ENCODE measurements at places on chromosomes 5 and 9.

- DNase-seq, result no peak
Observed at GRCh38 chr9:15248621-15249020, 58.4 kb downstream of the TTC39B start.

- no peak for DNase-seq
Observed at GRCh38 chr9:130292106-130292505, 26.5 kb downstream of the HMCN2 start.

GRCh38 chr5:162956570-162956969, 480.8 kb upstream of the CCNG1 start:
- peak; percentile 12 for DNase-seq

DNA sequence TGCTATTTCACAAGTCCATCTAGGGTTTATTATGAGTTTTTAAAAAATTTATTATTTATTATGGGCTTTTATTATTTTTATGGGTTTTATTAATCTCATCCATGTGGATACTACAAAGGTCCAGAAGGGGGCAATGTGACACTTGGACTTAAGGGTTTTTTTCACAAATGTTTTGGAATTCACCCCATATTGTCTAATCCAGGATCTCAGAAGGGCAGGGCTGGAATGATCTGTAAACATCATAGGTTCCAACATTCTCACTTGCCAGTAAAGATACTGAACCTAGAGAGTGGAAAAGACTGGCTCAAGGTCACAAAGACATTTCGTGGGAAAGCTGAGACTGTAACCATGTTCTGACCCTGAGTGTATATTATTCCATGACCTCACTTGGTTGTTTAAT, 35.6 kb downstream of the NIM1K start:
- peak; percentile 51 for DNase-seq

DNA sequence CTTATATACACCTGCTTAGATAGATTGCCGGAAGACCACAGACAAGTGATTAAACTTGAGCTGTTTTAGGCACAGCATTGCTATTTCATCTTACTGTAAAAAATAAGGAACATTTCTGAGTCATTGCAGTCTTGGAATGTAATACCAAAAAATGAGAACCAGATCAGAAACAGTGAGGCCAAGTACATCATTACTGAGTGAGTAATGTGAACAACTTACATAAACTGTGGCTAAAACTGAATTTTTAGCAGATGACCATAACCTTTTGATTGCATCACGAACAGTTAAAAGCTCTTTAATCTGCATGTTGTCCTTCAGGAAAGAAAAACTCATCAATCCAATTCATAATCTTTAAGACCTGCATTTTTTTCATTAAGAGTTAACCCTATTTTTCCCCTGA, 157.1 kb upstream of the FGF10 start:
- no peak for DNase-seq

DNA sequence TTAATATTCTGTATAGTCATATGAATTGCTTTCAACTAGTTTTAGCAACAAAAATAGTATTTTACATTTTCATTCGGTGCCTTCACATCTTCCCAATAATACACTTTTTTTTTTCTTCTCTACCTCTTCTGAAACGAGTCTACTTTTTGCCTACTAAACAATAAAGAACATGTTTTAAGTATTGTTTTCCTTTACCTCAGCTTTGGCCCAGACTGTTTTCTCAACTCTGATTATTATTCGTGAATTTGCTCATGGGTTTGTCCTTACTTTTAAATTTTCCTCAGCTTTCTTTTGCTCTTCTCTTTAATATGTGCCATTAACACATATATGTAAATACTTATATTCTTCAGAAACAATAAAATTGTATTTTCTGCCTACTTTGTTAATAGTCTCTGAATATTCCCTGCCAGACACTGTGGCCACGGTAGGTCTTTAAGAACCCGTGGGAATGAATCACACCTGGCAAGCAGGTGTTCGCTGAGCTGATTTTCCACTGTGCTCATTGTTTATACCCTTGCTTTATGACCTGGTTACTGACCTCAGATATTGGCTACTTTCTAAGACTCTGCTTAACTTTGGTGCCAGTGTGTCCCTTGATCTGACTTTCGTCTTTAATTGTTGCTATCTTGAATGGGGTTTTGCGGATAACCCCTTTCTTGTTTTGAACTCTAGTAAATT, 49.1 kb downstream of the FAM170A start:
- peak; percentile 8 for DNase-seq

- no peak for DNase-seq
Observed at GRCh38 chr9:32411753-32412152, 27.3 kb downstream of the ACO1 start.

- DNase-seq, result no peak
Observed at GRCh38 chr9:73640971-73641370, 489.3 kb downstream of the ANXA1 start.

DNA sequence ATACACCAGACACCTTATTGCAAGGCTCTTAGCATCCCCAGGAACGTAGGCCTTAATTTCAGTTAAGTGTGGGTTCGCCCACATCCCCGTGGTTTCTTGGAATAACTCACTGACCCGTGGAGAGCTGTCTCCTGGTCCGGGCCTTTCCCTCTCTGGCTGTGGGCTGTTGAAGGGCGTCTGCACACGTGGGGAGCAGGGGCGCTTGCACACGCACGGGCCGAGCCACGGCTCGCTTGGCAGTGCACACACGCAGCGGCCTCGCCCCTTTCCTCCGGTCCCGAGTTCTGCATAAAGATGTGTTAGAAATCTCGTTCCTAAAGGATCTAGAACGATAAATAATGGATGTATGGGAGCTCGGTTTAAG, 141.9 kb downstream of the PBX3 start:
- peak; percentile 85 for DNase-seq

DNA sequence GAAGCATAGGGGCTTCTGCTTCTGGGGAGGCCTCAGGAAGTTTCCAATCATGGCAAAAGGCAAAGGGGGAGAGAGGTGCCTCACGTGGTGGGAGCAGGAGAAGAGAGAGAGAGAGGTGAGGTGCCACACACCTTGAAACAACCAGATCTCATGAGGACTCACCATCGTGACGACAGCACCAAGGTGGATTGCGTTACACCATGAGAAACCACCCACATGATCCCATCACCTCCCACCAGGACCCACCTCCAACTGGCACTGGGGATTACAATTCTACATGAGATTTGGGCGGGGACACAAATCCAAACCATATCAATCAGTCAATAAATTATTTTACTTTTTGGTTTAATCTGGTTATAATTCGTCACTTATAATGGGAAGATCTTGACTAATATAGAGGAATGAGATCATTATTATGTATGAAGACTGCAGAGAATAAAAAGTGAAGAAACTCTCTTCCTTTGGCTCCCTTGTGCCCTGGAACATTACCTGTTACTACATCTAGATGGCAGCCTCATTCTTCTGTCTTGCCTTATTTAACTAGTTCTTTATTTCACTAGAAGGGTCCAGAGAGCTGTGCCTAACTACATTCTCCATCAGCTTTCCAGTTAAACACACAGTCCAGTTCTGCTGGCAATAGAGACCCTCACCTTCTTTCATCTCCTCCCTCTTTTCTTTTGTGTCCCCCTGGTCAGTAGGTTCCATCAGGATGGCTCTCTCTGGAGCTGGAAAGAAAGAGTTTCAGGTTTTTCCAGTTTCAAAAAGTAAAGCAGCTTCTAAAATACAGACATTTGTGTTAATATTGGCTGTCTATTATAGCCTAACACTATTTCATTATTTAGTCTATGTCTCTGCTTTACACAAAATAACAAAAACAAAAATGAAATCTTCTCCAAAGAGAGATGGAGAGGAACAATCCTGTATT, 21.7 kb upstream of the SPINK7 start:
- peak; percentile 58 for DNase-seq

DNA sequence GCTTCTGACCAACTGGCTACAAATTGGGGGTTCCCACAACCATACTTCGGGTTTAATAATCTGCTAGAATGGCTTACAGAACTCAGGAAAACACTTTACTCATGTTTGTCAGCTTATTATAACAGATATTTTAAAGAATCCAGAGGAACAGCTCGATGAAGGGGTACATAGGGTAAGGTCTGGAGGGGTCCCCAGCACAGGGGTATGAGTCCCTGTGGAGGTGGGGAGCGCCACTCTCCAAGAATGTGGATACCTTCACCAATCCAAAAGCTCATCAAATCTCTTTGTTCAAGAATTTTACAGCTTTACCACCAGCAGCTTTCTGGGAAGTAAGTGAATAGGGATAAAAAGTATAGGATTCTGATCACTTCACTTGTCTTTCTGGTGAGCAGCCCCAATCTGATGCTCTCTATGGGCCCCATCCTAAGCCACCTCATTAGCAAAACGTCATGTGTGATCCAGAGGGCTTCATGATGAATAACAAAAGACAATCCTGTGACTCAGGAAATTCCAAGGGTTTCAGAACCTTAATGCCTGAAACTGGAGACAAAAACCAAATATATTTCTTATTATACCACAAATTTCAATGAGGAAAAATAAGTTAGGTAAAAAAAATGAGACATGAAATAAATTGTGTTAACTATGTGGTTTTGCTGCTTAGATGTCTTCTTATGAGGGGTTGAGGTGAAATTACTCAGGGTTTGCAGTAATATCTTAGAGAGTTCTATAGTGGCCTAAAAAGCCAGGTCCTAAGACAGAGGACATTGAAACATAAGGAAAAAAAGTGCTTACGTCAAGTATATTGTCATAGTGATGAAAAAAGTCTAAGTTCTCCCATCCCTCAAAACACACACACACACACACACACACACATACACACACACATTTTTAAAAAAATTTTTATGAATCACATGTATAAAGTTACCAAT, 290.5 kb downstream of the ANXA1 start:
- DNase-seq, result no peak

DNA sequence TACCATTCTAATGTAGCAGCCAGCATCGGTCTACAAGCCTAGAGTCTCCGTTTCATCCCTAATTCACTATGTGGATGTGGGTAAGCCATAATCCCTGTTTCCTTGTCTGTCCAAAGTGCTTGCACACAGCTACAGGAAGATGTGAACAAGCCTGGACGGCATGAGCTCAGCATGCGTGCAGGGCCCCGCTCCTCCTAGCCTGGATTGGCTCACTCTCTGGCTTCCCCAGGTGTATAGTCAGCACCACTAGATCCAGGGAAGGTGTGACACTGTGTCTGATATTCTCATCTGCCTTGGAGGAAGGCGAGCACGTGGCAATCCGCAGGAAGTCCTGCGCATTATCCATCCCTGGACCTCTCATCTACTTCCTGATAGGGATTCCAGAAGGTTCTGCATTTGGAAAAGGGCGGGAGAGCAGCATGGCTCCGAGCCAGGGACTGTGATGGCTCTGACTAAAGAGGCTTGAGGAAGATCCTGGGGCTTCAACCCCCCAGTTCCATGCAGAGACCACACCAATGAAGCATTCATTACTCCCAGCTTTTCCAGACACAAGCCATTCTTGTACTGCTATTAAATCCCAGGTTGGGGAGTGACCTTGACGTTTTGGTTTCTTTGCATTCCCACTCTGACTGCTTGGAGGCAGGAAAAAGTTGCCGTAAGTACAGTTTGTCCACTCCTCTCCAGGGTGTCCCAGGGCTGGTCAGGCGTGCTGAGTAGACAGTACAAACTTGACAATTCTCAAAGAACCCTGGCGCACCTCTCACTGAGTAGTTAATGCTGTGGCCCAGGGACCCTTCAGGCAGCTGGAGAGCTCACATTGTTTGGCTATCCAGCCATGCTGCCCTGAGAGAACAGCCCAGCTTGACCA, 65.6 kb downstream of the PSD2 start:
- DNase-seq, result no peak

GRCh38 chr5:27778121-27778520, 739.7 kb upstream of the CDH9 start:
- DNase-seq, result peak; percentile 3

DNA sequence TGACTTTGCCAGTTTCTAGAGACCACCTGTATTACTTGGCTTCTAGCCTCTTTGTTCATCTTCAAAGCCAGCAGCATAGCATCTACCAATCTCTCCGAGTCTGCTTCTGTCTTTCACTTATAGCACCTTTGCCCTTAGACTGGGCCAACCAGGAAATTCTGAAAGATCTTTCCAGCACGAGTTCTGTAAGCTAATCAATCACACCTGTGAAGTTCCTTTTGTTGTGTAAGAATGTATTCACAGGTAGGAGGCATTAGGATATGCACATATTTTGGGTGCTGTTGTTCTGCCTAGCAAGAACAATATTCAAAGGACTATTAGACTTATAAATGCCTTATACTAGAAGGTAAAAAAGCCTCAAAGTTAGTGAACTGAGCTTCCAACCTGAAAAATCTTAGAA, 232.1 kb downstream of the CDH12 start:
- no peak for DNase-seq

DNA sequence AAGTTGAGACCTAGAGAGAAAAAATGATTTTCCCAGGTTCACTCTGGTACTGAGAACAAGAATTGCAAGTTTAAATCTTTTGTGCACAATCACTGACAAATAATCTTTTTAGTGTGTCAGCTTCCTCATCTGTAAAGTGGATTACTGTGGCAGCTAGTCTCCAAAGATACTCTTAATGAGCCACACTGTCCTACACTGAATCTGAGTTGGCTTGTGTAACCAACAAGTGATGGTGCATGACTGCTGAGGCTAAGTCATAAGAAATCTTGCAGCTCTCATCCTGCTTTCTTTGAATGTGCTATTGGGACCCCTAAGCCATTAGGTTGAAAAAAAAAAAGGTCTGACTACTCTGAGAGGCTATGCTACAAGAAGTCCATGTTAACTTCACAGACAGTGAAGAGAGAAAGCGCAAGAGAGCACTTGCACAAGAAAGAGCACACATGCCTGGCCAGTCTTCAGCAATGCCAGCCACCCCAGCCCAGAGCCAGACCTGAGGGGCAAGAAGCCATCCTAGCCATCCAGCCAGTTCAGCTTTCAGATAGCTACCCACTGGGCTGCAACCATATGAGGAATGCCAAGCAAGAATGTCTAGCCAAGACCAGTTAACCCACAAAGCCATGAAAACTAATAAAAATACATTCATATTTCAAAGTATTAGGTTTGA, 419.4 kb downstream of the RAB3C start:
- DNase-seq, result no peak

- no peak for DNase-seq
Observed at GRCh38 chr5:125746917-125747316, 676.3 kb upstream of the GRAMD2B start.

DNA sequence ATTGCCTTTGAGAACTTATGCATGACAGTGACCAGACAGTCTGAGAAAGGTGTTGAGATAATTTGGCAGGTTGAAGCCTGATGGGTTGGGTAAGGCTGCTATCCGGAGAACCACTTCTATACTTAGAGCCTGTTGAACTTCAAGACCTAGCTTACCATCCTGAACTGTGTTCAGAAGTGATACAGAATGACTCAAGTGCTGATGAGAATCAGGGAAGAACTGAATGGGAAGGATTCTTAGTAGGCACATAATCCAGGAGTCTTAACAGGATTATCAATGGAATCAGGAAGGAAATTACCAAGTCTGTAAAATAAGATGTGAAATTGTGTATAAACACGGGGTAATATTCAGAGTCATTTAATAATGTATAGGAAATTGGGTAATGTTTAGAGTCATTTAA, 9.0 kb upstream of the PAPPA start:
- no peak for DNase-seq

- no peak for DNase-seq
Observed at GRCh38 chr9:26471261-26471660, 421.3 kb downstream of the CAAP1 start.

- no peak for DNase-seq
Observed at GRCh38 chr5:83543898-83544297, 72.4 kb downstream of the VCAN start.

All from NCI-H69 (cell line).